Cerebellar nuclear complex (tissue), 1 donor: ENCODE measurements at places on chromosomes 2 and 18.

DNA sequence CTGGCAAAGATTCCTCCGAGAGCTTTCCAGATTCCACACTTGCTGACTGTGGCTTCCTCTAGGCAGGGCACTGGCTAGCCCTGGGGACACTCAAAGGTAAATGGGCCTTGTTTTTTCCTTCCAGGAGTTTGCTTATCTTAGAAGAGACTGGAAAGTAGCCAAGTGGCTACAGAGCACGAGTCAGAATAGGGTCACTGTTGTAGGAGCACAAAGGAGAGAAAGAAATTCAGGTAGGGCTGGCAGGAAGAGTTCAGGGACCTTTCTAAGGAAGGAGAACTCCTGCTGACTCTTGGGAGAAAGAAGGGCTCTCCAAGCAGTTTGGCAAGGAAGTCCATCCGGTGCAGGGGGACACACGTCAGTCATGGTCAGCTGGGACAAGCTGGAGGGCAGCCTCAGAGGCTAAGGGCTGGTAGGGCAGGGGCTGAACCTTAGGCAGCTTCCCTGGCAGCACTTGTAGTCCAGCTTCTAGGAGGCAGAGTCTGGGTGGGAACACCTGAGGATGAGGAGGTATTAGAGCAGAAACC is 39.5 kb downstream of the NIFK start:
- no peak for DNase-seq

DNA sequence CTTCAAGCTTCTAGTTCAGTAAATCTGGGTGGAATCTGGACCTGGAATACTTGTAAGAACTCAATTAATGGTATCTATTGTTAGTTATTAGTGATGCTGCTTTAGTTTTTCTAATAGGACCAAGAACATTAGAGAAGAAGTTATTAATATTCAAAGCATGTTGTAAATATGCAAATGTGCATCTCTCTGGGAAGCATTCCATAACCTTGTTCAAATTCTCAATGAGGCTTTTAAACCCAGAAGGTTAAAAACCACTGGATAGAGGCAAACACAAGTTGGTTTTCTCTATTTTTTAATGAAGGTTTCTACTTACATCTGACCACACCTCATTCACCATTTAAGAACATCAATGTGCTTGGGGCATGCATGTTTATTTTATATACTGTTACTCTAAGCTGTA is 16.1 kb upstream of the ACVR1C start:
- DNase-seq, result no peak

DNA sequence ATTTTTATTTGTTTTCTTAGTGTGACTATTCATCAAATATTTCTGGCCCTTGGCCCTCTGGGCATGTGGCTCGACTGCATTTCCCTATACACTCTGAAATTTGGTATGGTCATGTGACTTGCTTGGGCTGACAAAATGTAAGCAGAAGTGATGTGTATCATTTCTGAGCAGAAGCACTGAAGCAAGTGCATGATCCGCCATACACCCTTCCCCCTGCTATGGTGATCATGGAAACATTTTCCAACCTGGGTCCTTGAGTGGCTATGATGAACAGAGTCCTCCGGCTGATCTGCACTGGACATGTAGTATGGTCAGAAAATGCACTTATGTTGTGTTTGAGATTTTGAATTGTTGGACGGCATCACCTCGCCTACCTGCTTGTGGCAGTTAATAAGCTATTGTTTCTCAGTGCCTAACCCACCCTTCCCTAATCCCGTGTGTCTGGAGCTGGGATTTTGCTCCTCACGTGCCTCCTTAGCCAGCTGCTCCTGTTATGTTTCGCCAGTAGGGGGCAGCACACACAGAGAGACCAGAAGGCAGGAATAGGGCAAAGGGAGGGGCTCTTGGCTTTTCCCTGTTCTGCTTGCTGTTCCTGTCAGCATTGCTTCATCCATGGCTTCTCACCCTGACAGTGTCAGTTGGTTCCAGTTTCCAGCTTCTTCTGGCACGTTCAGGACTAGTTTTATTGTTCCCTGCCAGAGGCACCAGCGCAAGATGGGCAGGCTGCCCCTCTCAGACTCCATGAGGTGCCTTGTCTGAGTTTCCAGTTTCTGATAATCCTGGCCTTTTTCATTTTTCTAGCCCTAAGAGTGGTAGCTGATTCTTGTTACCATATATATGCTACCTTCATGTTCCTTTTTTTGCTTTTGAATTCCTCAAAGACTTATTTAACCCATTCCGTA is 207.4 kb downstream of the ARL6IP6 start:
- no peak for DNase-seq

GRCh38 chr2:216802516-216803215 is 57.2 kb downstream of the TNP1 start:
- no peak for DNase-seq

DNA sequence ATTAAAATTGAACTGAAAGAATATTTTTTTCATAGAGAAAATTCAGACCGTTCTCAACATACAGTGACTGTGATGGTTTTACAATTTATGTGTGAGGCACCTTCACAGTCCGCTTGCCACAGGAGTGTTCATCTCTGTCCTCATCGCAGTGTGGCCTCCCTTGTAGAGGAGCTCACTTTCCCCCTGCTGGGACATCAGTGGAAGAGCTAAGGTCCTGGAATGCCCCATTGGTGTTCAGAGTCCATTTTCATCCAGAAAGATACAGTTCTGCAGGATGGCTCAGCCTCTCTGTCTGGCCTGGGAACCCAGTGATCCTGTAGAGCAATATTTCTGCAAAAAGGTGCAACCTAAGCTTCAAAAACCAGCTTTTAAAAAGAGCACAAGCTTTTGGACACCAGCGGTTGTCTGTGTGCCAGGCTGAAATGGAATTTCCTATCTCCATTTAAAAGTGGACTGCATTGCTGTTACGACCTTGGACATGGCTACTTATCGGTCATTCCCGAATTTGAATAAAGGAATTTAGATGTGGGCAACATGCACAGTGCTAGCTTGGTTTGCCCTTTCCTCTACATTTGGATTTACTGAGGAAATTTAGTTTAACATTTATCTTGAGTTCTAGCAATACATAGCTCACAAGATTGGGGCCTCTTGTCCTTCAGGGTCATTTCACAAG is 26.7 kb upstream of the FAM237A start:
- no peak for DNase-seq

DNA sequence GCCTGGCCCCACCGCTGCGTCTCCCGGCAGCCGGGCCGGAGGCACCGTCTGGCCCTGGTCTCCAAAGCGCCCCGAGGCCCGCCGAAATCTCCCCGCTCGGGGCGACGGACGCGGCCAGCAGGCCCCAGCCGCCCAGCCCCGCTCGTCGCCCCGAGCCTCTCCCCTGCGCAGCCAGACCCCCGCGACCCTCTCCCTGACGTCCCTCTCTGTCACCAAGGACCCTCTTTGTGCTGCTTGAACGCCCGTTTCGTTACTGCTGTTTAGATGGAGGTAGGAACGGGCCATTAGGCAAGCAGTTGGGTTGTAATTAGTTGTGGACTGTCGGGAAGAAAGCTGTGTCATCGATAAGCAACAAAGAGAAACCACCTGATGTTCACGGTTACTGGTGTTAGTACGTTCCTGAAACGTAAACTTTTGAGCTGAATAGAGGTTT is 686 bp downstream of the UBXN4 start:
- no peak for DNase-seq

GRCh38 chr2:69089266-69089665 is 76.3 kb downstream of the ANTXR1 start:
- no peak for DNase-seq

- DNase-seq, result no peak
Measured at GRCh38 chr2:44768438-44769236, 172.9 kb upstream of the SIX3 start.

DNA sequence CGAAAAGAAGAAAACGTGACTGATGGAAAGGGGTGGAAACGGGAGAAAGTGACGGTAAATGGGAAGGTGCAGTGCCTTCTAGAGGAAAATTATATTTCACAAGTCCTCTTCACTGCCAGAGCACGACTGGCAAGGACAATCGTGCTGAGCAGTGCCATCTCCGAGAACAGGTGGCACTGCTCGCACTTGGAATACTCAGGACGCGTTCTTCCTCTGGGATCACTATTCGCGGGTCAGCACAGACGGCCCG is 364 bp downstream of the STAT1 start:
- DNase-seq, result peak; percentile 42

DNA sequence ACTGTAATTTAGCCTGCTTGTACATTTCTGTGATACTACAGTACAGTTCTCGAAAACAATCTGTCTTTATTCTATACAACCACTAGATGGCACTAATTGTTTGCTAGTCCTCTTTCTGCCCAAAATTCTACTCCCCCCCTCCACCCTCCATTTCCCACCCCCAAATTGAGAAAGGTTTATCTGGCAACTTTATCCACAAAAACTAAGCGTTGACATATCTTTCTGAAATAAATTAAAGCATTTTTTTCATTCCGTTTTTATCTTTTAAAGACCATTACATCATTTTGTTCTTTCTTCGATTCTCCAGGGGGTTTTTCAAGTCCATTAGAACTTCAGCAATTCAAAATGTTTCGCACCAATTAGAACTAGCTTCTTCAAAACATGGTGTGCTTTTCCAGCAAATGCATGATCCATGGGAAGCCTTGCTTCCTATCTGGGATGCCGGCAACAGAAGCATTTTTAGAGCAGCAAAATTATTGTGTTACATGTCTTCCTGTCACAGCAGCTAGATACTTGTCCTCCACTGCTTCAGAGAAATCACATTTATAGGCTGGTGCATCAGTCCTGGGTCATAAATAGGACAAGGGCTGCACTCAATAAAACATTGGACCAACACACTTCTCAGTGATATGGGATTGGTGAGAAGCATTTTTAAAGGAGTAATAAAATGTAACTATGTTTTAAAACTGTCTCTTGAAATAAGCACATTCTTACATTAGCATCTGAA is 241.3 kb downstream of the PAX3 start:
- DNase-seq, result no peak

GRCh38 chr2:111201214-111201613 is 80.5 kb downstream of the BCL2L11 start:
- no peak for DNase-seq

DNA sequence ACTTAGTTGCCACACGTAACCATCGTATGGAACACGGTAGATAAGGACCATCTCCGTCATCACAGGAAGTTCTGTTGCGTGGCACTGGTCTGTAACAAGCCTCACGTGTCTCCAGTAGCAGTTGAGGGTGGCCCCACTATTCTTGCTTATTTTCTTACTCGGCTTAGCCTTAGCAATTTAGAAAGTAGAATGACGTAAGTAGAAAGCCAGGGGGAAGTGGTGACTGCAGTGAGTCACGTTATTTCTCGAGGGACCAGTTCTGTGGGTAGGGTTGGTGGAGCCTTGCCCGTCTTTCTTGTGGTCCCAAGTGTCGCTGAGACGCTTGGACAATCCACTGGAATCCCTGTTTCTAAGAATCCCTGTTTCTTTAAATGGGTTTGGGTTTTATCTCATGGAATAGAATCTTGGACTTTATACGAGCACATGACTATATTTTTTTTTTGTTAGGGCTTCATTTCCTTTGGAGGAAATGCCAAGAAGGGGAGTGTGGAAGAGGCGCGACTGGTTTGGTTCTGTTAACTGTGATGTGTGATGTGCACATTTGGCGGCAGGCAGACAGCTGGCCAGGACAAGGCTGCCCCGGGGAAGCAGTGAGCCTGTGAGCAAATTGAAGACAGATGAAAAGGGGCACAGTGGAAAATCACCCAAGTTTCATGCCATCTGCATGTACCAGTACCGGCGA is 96.2 kb downstream of the CABLES1 start:
- DNase-seq, result no peak

- no peak for DNase-seq
Measured at GRCh38 chr2:179410552-179411356, 146.1 kb upstream of the SESTD1 start.

DNA sequence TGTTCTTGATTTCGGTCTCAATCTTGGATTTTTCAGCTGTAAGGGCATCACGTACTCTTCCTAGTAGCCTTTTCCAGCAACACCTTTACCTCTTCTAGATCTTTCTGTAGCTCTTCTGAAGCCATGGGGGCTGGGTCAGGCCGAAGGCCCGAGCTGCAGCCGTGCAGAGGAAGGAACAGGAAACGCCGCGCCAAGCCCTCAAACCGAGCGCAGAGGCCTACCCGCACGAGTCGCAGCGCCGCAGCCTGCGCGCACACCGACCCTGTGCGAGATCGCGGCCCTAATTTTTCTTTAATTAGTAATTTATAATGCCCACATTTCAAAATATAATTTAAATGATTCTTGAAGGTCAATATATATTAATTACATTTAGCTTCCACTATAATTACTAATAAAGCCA is 483.8 kb downstream of the NUP35 start:
- no peak for DNase-seq

DNA sequence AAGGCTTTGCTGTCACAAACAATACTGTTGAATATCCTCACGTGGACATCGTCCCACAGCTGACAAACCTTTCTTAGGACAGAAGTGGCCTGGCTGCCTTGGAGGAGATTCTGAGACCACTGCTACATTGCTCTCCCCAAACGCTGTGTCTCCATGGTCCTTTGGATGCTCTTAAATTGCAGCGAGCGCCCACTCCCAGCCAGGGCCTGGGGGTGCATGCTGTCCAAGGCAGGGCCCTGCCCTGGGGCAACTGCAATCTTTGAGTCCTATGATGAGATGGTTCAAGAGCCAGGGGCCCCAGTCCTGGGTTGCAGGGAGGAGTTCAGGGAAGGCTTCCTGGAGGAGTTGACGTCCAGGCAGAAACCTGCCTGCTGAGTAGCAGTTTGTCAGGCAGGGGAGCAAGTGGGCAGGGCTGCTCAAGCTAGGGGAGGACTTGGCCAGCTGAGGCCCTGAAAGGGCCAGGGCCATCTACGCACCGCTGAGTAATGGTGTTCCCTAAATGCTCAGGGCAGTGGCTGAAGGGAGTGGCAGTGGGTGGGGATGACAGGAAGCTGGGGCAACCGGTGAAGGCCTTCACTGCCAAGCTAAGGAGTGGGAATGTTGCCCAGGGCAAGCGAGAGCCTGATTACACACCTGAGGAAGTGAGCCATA is 10.8 kb upstream of the SDC1 start:
- DNase-seq, result no peak

- no peak for DNase-seq
Measured at GRCh38 chr2:8956774-8957173, 46.7 kb downstream of the MBOAT2 start.
